ENCODE measurements at places on chromosomes 2 and 18.

DNA sequence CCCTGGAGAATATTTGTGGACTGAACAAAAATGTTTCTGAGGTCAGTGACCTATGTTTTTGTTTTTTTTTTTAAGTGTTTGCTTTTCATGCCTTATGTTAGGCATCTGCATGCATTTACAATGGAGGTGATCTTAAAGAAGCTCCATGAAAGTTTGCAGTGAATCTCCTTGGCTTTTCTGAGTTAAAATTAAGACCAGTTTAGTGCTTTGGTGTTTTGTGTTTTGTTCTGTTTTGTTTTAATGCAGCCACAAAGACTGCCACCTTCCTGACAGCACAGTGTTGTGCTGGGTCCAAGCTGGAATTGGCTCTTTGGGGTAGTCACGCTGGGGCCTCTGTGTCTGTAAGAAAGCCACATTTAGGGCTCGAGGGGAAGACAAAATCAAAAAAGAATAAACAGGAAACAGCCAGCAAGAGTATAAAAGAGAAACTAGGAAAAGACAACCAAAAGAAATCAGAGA, 396.2 kb downstream of the ARHGAP15 start:
- DNase-seq = no peak

GRCh38 chr2:213119061-213119809, 32.2 kb downstream of the IKZF2 start:
- peak; percentile 88 for DNase-seq

- DNase-seq = no peak
Measured at GRCh38 chr2:8666581-8666980, 15.3 kb upstream of the ID2 start.

DNA sequence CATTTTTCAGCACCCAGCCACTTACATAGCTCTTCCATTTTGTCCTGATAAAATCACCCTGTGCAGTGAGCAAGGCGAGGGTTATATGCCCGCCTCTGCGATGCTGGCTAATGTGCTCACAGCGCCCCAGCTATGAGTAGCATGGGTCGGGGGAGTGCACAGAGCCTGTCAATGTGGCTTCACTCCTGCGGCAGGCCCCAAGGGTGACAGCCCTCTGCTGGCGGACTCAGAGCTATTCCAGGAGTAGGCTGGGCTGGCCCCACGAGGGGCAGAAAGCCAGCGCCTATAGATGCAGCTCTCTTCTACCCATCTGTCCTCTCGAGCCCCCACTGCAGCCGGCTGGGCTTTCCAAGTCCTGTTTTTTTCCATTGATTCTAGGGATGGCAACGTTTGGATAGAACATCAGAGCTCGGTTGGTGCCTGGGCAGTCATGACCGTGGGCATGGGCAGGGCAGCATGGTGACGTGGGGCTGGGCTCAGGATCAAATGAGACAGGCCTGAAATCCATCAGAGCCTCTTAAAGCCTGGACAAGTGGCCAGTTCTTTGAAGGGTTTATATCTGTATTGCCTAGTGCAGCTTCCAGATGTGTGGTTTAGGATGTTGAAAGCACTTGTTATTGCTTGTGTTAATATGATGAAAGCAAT, 134.7 kb downstream of the MCFD2 start:
- DNase-seq = no peak

DNA sequence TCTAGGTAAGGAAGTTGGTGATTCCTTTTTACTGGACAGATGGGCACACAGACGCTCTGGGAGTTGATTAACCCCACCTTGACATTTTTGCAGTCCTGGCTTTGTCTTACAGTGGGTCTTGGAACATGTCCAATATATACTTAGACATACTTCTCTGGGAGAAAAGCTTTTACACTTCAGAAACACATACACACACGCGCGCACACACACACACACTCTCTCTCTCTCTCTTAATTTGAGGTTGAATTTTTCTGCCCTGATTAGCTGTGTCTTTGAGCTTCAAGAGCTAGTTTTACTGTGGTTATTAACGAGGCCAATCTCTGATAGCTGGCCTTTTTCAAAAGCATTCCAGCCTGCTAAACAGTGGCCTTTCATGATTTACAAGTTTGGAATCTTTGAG, 215.0 kb downstream of the MYCN start:
- no peak for DNase-seq

DNA sequence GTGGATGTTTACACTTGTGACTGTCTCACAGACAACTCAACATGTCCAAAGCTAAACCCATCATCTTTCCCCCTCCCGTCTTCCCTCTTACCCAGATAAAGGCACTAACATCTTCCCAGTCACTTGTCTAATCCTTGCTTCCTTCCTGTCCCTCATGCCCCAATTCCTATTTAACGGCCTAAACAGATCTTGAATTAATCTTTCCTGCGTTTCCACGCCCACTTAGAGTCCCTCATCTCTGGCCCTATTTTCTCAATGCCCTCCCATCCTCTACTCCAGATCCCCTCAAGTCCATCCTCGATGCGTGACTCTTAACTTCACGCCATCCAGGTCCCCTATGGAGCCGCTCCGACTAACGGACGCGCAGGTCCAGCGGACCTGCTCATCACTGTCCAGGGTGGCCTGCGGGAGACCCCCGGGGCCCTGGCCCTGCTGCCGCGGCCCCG, 682 bp upstream of the SCLY start:
- peak; percentile 18 for DNase-seq

- DNase-seq = no peak
Measured at GRCh38 chr18:14971461-14972185, 223.7 kb downstream of the ANKRD30B start.

DNA sequence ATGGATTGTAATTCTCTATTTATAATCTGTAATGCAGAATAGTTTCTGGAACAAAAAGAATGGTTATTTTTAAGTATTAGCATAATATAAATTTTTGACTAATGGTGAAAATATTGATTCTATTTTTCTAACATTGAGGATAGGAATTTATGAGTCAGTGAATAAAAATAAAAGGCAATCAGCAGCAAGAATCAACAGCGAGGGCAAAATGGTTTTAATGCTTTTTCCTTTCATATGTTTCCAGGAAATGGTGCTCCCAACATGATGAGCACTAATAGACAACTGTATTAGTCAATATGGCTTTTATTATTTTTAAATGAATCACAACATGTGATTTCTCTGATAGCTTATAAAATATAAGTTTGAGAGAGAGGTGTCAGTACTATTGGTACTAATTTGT, 90.7 kb upstream of the TFPI start:
- no peak for DNase-seq

DNA sequence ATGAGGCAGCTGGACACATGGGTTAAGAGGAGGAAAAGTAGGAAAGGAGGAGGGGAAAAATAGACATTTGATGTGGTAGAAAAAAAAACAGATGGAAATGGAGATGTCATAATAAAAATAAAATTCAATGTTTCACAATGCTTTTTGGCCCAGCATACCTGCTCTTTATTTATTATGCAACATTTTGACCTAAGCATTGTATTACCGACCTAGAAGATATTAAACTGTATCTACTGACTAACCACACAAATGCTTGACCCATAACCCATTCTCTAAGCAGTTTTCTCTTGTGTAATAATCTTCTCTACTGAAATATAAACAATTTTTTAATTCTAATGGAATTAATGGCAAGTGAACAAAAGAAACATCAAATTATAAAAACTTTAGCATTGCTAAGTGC, 362.3 kb downstream of the FBXO15 start:
- DNase-seq = no peak

DNA sequence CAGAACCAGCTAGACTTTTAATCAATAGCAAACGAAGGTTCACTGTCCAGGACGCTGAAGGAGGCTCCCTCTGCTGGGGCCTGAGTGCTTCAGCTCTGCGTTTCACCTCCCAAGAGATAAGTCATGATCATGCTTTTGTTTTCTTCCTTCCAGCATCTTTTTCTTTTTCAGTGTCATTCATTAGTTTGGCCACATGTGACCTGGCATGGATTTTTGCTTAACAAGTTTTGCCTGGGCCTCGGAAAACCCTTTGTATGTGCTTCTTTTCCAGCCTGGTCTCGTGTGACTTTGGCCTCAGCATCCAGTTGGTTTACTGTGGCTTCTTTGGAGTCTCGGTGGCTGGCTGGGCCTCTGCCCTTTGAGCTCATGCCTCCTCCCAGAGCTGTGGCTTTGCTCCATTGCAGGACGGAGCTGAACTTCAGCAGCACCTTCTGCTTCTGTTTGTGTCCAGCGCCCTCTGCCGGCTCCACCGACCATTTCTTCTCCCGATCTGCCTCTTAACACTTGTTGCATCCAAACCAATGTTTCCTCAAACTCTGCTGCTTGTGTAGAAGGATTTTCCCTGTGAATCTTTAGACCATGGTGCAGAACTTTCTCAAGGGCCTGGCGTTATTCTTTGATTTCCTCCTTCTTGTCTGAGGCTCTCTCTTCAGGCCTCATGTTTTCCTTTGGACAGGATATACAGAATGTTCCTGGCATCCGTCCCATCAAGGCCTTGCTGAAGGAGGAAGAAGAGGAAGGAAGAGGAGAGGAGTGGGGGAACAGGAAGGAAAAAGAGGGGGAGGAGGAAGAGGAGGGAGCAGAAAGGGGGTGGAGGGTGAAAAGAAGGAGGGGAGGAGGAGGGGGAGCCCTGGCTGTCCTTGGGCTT, 23.6 kb upstream of the HES6 start:
- peak; percentile 70 for DNase-seq

GRCh38 chr18:2906704-2907549, 60.1 kb downstream of the EMILIN2 start:
- DNase-seq = peak; percentile 46

GRCh38 chr2:164877169-164877568, 35.5 kb upstream of the COBLL1 start:
- no peak for DNase-seq

- no peak for DNase-seq
Measured at GRCh38 chr2:107989445-107989844, 3.1 kb downstream of the SLC5A7 start.

DNA sequence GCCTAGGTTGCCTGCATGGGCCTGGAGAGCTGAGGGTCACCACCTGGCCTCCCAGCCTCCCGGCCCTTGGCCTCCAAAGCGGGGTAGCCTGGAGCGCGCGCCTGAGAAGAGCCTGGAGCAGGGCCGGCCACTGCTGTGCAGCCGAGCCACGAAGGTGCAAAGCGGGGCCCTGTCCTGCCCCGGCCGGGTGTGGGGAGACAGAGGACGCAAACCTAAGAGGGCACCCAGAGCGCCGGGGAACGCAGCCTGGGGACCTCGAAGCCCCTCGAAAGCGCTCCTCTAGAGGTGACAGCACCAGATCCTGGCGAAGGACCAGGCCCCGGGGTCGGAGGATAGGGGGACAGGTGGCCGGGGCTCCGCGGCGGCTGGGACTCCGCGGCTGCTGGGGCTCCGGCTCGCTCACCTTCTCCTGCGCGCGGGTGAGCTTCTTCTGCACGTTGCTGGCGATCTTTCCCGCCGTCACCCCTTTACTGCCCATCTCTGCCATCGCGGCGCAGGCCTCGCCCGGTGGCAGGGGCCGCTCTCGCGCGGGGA, 430 bp downstream of the BIN1 start:
- peak; percentile 21 for DNase-seq

GRCh38 chr2:176096986-176097819, 2.4 kb upstream of the HOXD12 start:
- DNase-seq = peak; percentile 62

GRCh38 chr2:39734445-39734844, 44.6 kb downstream of the THUMPD2 start:
- no peak for DNase-seq

GRCh38 chr18:23468753-23469459, 15.8 kb downstream of the RIOK3 start:
- DNase-seq = no peak

- DNase-seq = peak; percentile 59
Measured at GRCh38 chr18:79681484-79682387, 2.1 kb downstream of the CTDP1 start.

DNA sequence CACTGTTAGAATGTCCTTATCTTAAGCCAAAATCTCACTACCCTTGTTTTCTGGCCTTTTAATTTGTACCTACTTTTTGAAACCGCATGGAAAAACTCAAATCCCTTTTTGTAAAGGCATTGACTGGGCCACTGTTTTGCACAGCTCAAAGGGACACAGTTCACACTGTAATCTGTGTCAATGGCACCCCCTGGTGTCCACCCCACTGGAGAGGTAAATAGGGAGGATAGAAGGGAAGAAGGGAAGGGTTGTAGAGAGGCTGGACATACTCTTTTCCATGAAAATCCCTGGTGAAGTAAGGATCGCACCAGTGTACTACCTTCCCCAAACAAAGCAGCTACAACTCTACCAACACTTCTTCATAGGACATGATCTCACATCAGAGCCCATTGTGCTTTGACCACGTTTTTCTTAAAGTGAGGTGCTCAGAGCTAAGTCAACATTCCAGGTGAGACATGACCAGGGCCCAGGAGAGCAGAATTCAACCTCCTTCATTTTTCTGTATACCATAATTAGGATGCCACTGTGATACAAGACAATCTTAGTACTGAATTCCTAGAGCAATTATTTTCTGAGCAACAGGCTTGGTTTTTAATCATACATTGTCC, 92.4 kb upstream of the RMDN2 start:
- DNase-seq = peak; percentile 71

GRCh38 chr18:75923169-75923568, 495.7 kb upstream of the SMIM21 start:
- no peak for DNase-seq

DNA sequence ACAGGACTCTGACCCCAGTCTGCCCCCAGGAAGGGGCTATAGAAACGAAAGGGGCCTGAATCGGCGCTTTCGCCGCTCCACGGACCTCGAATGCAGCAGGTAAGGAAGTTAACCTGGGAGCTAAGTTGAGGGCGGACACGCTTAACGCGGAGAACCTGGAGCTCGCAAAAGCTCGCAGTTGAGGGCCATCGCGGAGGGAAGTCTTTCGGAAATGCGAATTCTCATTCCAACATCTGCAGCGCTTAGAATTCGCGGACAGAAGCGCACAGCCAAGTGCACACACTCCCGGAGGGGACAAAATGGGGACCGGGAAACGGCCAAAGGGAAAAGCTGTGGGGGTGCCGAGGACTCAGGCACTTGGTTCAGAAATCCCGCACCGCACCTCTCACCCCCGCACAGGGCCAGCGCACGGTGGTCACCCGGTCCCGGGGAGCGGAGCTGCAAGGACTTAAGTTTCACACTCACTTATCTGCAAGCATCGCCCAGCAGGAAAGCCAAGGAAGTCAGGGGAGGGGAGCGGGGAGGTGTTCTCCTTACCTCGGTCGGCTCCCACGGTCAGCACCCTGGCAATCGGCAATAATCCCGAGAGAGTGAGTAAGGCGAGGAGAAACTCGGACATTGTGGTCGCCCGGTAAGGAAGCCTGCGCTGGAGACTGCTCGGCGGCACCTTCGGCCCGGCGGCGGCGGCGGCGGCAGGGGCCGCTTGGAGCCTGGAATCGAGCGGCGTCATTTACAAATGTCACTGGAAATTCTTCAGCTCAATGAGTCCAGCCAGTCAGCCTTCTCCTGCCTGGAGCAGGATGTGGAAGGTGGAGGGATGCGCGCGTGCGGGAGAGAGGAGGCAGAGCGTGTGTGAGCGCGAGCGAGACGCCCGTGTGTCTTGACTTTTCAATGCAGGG, 456 bp downstream of the LRP1B start:
- DNase-seq = peak; percentile 7

DNA sequence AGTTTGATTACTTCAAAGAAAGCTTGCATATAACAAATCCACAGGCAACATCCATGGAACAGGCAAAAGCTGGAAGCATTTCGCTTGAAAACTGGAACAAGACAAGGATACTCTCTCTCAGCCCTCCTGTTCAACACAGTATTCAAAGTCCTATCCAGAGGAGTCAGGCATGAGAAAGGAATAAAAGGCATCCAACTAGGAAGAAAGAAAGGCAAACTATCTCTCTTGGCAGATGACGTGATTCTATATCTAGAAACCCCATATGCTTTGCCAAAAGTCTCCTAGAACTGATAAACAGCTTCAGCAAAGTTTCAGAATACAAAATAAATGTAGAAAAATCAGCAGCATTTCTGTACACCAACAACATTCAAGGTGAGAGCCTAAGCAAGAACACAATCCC, 34.1 kb upstream of the MC4R start:
- DNase-seq = no peak

- DNase-seq = no peak
Measured at GRCh38 chr2:192267484-192267883, 72.8 kb upstream of the TMEFF2 start.
